ENCODE measurements at places on chromosomes 5 and 9.

DNA sequence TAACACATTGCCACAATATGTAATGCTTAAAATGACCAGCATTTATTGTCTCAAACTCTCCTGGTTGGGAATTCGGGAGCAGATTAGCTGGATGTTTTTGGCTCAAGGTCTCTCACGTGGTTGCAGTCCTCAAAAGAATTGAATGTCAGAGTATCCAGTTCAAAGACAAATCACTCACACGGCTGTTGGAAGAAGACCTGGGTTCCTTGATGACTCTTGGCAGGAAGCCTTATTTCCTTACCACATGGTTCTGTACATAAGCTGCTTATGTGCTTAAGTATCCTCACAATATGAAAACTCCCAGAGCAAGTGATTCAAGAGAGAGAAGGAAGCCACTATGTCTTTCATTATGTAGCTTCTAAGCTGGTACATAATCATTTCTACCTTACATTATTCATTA is 230.3 kb upstream of the PTPRD start:
- no peak for DNase-seq

GRCh38 chr5:16578474-16578883 is 38.3 kb downstream of the RETREG1 start:
- peak; percentile 55 for DNase-seq

DNA sequence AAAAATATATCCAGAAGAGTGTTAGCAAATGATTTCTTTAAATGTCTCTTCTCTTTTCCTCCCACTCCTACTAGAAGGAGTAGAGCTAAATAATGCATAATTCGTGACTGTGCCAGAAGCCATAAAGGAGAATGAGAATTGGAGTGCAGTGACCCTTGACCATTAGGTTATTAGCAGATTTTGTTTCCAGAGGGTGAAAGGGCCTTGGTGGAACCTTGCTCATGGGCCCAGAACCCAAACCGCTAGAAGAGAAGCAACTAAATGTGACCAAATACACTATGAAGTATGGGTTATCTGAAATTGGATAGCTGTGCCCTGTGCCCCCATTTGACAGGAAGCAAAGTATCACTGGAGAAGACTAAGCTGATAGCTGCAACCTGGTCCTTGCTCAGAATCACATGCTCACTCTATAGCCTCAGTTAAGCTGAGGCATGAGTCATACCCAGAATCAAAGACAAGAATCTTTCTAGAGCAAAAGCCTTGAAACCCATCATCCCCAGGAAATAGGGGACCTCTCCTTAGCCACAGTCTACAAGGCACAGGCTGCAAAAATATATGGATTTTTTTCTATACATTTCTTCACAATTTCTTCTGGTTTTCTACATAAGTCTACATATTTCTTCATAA is 36.3 kb downstream of the CAPSL start:
- DNase-seq, result no peak

GRCh38 chr5:125719681-125720347 is 703.4 kb upstream of the GRAMD2B start:
- no peak for DNase-seq

- no peak for DNase-seq
Observed at GRCh38 chr5:146006470-146007190, 70.3 kb downstream of the SH3RF2 start.

GRCh38 chr9:121279776-121280388 is 11.9 kb downstream of the GSN start:
- DNase-seq, result peak; percentile 55

DNA sequence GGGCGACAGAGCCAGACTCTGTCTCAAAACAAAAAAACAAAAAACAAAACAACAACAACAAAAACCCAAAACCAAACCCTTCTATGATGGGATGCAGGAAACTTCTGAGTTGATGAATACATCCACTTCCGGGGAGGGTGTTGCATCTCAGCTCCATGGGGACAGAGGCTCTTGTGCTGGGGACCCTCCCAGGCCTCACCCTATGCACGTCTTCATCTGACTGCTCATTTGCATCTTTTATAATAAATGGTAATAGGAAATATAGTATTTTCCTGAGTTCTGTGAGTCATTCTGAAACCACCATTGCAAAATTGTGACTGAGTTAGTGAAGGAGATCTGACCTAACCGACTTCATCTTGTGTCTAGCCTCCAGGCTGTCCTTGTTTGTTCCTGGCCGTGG is 109.5 kb upstream of the SLC28A3 start:
- no peak for DNase-seq

Measured in C1 segment of cervical spinal cord (tissue), 14 donors.